Esophagus squamous epithelium (tissue), 5 donors: ENCODE measurements at places on chromosomes 11 and 22.

- no peak for DNase-seq
Observed at GRCh38 chr11:57885298-57886050, 123.9 kb downstream of the CTNND1 start.

DNA sequence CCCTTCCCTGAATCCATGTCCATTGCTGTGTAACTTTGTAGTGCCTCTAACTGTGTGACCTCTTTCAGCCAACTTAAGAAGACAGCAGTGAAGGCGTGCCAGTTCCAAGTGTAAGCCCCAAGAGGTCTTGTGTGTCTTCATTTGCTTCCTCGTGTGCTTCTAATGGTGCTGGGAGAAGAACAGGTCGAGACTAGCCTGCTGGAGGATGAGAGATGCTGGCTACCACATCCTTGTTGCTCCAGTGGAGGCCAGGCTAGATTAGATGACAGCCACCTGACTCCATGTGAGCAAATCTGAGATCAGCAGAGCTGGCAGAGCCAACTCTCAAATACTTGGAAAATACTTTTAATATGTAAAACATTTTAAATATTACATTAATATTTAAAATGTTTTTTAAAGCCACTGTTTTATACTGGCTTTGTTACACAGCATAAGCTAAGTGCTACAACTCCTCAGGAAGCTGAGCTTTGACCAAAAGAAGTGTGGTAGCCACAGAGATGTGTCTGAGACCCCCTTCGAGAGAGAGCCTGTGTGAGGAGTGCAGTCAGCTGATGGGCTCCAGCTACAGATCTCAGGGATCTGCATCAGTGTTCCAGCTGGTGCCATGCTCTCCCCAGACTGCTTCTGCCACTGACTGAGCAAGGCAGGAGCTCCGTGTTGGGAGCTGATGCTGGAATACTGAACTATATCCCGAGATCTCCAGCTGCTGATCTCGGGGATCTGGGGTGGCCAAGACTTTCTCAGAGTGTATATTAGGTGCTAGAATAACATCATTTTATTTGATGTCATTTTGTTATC, 8.9 kb downstream of the KCNJ11 start:
- DNase-seq = no peak

GRCh38 chr22:26124991-26125725, 44.1 kb upstream of the SEZ6L start:
- no peak for DNase-seq

DNA sequence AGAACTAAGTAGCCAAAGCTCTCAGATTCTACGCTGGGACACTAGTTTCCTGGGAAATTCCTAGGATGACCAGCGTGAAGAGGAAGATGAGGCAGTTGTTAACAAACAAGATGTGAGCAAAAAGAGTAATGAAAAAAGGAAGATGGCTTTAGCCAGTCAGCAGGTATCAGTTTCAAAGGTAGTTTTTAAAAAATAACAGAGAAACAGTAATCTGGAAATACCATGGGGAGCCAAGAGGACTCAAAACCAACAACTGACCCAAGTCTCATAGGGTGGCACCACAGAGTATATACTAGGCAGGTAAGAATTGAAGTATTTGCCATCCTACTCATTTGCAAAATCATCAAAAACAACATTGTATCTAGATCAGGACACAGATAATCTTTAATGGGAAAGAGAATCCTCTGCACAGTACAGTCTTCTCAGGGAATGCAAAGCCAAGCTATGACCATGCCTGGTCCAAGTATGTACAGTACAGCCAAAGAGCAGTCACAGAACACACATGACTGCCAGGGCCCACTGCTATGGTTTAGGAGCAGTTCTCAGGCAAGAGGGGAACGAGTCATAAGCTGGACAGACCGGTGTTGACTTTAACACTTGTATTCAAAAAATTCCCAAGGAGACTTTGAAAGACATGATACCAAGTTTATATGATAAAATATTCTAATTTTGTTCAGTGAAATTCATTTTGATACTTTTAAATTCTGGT, 20.6 kb downstream of the MSANTD4 start:
- DNase-seq = no peak

GRCh38 chr11:124746621-124747243, 5.3 kb downstream of the VSIG2 start:
- peak; percentile 42 for DNase-seq

- no peak for DNase-seq
Observed at GRCh38 chr22:29801153-29801552, 34.0 kb downstream of the UQCR10 start.
